ENCODE measurements at places on chromosomes 13 and 19.

DNA sequence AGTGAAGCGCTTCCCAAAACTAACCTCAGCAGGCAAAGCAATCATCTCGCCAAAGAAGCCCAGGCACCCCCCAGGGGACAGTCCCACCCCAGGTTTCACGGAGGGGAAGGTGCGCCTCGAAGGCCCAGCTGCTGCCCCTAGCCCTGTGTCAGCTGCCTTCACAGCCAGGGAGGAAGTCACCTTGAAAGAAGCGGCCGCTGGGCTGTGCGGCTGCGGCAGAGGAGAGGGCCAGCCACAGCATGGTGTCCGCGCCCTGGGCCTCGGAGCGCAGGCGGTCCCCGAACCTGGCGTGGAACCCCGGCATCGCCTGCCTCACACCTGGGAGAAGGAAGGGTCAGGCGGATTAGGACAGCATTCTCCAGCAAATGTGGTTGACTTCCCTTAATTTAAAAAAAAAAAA, 35.0 kb downstream of the DHRS12 start:
- no peaks in the 10 kb centered on the region for H3K27me3 ChIP-seq
- peaks cover 52% of the 10 kb centered on the region for H3K4me1 ChIP-seq
- H3K27ac ChIP-seq = peak overlapping the region; percentile 96
- H3K36me3 ChIP-seq = no peaks in the 10 kb centered on the region

GRCh38 chr19:19475849-19476828, 39.2 kb downstream of the TSSK6 start:
- H3K27ac ChIP-seq = no peak overlapping the region
- DNase-seq = no peak
- H3K27me3 ChIP-seq = no peaks in the 10 kb centered on the region
- H3K36me3 ChIP-seq = peaks cover 21% of the 10 kb centered on the region
- H3K4me1 ChIP-seq = peaks cover 4% of the 10 kb centered on the region

- H3K4me3 ChIP-seq = no peak overlapping the region
- H3K27ac ChIP-seq = no peak overlapping the region
- H3K27me3 ChIP-seq = no peaks in the 10 kb centered on the region
- H3K36me3 ChIP-seq = no peaks in the 10 kb centered on the region
- H3K4me1 ChIP-seq = no peaks in the 10 kb centered on the region
- no peak for DNase-seq
These were observed 654.4 kb upstream of the GPC6 start for GRCh38 chr13:92572190-92572589.

GRCh38 chr19:47049307-47049700, 880 bp upstream of the TMEM160 start:
- H3K36me3 ChIP-seq = no peaks in the 10 kb centered on the region
- no peaks in the 10 kb centered on the region for H3K27me3 ChIP-seq
- H3K4me3 ChIP-seq = no peak overlapping the region
